NCI-H1417 (cell line): ENCODE measurements at places on chromosomes 6 and 20.

DNA sequence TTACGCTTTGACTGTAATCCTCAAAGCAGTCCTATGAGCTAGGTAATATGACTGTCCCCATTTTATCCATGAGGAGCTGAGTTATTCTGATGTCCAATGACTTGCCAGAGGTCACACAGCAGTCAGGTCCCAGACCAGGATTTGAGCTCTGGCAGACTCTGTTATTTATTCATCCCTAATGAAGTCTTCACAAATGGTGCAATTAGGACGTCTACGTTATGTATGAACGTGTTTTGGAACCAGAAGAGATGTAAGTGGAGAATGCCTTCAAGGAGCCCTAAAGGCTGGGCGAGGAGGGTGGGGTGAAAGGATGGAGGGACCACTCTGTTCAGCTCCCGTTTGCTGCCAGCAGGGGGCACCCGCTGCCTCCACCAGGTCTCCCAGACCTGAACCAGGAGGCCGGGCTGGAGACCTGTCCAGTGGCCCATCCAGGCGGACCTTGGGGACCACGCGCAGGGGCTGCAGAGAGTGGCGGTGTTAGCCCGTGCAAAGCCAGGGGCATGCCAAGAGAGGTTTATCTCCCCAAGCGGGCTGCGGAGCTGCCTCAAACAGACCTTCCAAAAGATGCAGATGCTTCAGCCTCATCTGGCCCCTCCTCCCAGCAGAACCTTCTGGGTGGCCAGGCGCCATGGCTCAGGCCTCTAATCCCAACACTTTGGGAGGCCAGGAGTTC is 15.2 kb upstream of the ZNF335 start:
- peak; percentile 65 for DNase-seq

DNA sequence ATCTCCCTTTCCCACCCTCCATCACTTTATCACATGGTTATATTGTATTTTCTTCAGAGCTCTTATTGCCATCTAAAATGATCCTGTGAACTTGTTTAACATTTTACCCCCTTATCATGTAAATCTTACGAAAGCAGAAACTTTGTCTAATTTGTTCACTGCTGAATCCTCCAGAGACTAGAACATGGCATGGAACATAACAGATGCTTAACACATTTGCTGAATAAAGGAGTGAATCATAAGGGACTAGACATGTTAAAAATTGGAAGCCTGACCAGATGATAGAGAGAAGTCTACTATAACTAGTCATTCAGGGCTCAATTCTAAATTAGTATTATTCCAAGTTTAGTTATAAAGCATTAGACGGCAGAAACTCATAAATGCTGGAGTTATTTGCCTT is 73.3 kb downstream of the MAN1A1 start:
- DNase-seq, result no peak

DNA sequence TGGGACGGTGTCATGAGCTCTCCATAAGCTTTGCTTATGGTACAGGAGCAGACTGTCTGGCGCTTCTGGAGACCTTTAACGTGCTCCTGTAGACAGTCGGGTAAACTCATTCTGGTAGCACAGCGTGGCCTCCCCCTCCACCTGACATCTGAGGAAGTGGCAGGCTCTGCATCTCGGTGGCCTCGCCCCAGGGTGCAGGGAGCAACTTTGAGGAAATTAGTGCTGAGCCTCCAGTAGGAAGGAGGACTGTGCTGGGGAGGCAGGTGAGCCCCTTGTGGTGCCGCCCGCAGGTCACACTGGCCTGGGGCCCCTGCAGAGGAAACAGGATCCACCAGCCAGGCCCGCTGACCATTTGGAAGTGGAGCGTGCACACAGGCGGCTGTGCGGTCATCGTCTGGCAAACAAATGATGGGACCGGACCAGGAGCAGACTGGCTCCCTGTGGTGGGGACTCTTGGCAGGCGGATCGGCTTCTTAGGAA is 57.9 kb downstream of the SYNJ2 start:
- no peak for DNase-seq

- DNase-seq, result no peak
These were observed 136.7 kb downstream of the SOBP start for GRCh38 chr6:107626645-107627044.

DNA sequence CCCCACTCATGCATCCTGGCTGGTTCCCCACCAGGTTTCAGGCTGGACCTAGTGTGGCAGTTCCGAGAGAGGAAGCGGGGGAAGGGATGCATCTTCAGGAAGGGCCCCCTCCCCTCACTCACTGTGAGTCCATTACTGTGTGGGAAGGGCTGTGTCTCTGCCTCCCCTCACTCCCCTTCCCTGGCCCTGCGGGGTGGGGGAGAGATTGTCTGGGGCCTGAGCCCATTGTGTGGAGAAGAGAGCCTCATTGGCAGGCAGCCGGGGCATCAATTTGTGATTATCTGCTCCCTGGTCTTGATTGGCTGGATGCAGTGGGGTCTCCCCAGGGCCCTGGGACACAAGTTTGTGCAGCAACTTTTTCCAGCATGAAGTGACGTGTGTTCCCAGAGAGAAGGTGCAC is 4.1 kb upstream of the MYT1 start:
- DNase-seq, result peak; percentile 58

DNA sequence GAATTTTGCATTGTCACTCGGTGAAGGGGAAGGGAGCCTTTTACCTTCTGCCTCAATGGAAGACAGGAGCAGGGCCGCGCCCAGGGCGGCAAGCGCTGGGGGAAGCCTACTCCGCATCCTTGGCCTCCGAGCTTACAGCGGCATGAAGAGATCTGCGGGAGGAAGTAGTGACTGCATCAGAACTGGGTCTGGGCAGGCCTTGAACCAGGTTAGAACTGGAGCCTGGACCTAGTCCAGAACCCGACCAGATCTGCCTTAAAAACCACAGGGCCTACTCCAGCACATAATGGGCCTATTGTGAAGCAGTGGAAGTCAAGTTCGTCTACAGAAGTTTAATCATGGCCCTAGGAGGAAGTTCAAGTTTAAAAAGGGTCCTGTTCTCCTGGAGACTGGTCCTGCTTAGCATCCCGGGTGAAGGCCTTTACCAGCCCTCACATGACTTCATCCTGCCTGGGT is 3.1 kb downstream of the COL12A1 start:
- no peak for DNase-seq

GRCh38 chr6:97282726-97283617 is at the start of gene MMS22L:
TSS of gene MMS22L (minus strand) at chr6:97283216. CDS start at chr6:97282477, 739 bp downstream.
- peak; percentile 91 for DNase-seq

- DNase-seq, result no peak
These were observed 140.4 kb upstream of the TAB2 start for GRCh38 chr6:149176971-149177667.

- no peak for DNase-seq
These were observed 88.2 kb downstream of the GJA1 start for GRCh38 chr6:121523628-121524027.

GRCh38 chr6:43255408-43256054 is 12.2 kb downstream of the TTBK1 start:
- no peak for DNase-seq

GRCh38 chr20:10665027-10665561 is 8.7 kb downstream of the JAG1 start:
- no peak for DNase-seq

DNA sequence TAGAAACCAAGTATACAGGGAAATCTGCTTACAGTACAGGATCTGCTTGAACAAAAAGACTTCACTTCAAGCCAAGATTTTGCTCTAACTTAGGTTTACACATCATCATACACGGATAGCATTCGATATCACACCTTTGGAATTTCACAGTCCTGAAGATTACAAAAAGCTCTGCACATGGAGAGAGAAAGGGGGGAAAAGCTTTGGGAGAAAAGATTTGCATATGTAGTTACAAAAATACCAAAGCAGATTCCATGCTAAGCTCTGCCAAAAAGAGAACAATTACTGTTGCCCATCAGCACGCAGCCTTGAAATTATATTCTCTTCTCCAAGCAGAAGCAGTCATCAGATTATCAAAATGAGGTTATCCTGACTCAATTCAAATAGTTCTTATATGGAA is 62.0 kb downstream of the HIVEP2 start:
- no peak for DNase-seq

DNA sequence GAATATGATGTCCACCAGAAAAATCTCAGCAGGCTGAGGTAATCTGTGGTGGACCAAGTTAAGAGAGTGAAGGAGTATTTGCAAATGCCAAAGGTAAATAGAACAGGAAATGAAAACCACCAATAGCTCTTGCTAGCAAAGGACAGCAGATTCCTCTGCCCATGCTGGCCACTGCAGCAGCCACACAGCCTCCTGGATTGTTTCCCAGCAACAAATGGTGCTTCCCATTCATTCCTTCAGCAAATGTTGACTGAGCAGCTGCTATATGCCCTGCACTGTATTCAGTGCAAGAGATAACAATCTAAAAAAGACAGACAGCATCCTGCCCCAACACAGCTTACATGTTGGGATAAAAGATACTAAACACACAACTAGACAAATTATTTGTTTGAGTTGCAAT is 11.0 kb downstream of the ROS1 start:
- no peak for DNase-seq

GRCh38 chr6:3620937-3621336 is 130.6 kb downstream of the PXDC1 start:
- DNase-seq, result no peak

DNA sequence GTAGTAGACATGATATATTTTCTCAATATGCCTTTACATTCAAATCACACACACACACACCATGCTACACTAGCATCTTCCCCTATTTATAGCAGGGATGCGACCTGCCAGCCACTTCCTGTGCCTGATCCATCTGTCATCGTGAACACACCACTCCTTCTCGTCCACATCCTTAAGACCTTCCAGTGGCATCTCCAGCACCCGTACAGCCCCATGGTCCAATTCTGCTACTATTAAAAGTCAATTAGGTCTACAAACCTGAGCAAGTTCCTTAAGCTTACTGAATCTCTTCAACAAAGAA is 54.5 kb downstream of the KIF16B start:
- DNase-seq, result no peak

DNA sequence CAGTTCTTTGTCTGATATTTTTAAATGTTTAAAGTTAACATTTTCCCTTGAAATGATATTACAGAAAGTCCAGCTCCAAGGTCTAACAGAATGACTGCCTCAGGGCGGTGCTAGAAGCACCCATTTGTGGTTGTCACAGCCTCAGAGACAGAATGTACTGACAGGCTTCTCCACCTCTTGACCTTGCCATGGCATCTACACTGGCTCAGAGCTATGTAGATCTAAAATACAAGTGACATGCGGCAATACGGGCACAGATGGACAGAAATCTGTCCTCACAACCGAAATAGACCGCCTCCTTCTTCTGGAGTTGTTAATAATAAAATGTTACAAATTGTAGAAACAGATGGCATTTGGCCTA is 167.2 kb upstream of the THEMIS start:
- DNase-seq, result peak; percentile 12

- no peak for DNase-seq
These were observed 862.3 kb upstream of the FLRT3 start for GRCh38 chr20:15199698-15200097.

DNA sequence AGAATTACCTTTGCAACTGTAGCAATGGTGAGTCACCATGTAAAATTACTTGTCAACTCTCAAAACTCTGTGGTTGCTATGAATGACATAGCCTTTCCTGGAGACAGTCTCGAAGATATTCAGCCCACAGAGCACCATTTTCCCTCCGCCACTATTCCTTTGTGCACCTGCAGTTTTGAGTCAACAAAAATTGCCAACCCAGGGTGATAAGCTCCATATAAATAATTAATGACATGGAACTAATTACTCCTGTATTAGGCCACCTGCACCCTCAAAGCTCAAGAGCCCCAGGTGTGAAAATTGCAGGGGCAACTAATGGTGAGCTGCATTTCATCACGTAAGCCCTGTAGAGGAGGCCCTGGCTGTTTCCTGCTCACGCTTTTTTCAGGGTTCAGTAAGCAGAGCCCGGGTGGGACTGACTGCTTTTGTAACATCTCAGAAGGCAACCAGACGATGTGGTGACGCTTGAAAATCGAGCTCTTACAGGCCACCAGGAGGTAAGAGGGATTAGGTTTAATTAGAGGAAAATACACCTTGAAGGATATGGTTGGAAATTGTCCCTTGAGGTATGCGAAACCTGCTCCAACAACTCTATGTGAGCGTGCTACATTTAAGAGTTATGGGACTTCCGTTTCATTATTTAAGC is 70.8 kb downstream of the BMP2 start:
- DNase-seq, result peak; percentile 99

DNA sequence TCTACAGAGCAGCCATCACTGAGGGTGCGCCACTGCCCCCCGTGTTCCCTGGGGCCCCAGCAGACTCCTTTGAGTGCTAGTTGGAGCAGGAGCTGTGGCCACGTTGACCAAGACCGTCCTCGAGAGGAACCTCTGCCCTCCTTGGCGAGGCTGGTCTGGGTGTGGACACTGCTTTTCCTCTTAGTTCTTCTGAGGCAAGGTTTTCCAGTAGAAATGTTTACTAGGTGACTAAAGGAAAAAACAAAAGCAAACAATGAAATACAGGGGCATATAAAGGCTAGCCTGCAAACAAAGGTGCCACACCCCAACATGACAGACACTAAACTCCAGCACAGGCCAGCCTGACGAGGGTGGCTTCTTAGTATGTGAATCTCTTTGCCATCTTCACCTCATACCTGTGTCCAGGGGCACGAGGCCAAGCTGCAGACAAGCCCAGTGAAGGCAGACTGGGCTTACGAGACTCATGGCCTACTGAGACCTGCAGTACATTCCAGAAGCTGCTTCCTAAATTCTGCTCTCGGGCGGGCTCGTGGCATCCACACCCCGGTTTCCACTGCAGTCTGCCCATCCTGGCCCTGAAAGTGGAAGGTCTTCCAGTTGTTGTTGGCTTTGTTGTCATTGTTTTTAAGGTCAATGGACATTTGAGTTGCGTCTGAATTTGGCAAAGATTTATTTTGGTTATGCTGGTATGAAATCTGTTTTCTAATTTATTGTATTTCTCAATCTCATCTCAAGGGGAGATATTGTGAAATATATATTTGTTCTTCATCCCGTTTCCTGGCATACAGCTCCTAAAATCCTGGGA is 39.2 kb downstream of the FAM50B start:
- no peak for DNase-seq

GRCh38 chr6:149755300-149756260 is 6.0 kb downstream of the PCMT1 start:
- DNase-seq, result no peak
